ENCODE measurements at places on chromosomes 4 and X.

- DNase-seq = no peak
Observed at GRCh38 chr4:109649872-109650271, 53.4 kb downstream of the CASP6 start.

DNA sequence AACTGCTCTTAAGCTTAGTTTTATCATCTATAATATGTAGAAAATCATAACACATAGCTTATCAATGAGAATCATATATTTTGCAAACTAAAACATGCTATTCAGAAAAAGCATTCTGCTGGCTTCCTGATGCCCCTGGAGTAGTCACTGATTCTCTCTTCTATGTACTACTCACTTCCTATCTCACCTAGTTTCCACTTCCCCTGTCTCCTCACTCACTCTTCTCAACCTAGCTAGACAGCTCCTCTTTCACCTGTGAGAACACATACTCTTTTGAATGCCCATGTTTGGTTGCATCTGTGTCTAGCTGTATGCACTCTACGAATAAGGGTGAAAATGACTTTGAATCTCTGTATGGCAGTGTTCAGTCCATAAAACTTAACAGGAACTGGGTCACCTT is 9.3 kb downstream of the TMEM144 start:
- DNase-seq = no peak

DNA sequence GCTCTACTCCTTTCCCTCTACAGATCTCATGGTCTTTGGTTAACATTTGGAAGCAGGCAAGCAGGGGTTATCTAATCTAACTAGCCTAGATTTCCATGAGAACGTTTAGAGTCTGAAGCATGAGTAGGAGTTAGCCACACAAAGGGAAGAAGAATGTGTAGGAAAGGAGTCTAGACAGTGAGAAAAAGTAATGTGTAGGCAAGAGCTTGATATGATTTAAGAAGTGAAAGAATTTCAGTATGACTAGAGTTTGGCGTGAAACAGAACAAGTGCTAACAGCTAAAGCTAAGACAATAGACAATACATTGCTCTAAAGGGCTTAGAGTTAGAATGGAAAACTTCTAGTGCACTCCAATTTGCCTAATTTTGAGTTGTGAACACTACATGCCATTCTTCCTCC is 10.8 kb downstream of the CXCL8 start:
- DNase-seq = no peak

DNA sequence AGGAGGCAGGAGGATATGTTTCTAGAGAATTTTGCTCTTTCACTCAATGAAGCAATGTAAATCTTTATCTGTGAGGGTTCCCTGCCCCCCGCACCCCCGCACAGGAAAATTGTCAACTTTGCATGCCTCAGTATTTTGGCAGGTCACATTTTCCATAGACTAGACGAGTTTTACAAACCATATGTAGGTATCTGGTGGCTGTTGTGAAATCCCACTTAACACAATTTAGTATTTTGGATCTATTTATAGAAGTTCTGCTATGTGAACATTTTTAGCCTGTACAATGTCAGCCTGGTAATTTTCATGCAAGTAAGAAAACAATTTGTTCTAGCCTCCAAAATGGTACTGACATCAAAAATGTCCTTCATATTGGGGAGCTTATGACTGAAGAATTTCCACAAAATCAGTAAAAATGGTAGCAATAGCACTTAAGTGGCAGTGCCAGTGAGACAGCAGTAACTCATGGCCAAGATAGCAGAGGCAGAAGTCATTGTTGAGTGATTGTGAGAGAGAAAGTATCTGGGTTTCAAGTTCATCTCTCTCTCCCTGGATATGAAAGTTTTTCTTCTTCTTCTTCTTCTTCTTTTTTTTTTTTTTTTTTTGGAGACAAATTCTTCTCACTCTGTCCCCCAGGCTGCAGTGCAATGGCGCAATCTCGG is 12.4 kb upstream of the FRYL start:
- DNase-seq = no peak

DNA sequence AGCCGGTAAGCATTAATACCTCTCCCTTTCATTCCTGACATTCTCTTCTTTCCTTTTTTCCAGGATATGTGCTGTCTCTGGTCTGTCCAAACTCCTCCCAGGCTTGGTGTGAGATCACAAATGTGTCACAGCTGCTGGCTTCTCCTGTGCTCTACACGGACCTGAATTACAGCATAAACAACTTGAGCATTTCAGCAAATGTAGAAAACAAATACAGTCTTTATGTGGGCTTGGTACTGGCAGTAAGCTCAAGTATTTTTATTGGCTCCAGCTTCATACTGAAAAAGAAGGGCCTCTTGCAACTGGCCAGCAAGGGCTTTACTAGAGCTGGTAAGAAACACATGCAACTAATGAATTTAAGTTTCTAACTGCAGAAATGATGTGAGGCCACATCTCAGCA is 8.4 kb downstream of the NIPAL1 start:
- no peak for DNase-seq

GRCh38 chr4:7970361-7970946 is 30.8 kb upstream of the AFAP1 start:
- DNase-seq = no peak

DNA sequence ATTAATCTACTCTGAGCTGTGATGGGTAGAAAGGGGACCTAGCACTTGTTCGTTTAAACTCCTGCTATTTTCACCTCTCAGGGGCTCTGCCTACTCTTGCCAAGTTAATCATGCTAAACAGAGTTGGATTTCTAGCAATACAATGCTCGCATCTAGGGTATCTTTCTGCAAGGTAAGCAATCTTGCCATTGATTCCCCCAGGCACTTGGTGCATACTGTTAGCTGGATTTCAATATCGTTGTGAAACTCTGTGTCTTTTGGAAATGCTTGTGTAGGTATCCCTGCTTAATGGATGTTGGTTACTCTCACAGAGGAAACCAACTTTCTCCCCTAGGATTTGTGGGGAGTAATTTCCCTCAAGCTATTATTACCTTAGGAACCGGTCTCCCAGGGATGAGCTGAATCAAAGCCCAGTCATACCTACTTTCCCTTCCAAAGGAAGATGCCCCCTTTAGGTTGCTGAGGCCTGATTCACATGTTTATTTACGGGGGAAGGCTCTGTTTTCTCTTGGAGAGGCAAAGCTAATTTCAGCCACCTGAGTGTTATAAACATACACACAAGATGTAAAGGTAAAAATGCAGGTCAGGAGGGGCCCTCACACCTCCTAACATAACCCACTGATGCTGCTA is 366.8 kb downstream of the FBXW7 start:
- DNase-seq = no peak

GRCh38 chr4:81162752-81163458 is 52.1 kb downstream of the PRKG2 start:
- no peak for DNase-seq

GRCh38 chr4:163486321-163486720 is 8.2 kb upstream of the TMA16 start:
- no peak for DNase-seq

- no peak for DNase-seq
Observed at GRCh38 chr4:162392946-162393345, 229.1 kb upstream of the FSTL5 start.

- no peak for DNase-seq
Observed at GRCh38 chr4:101183666-101184373, 163.5 kb downstream of the PPP3CA start.

- DNase-seq = no peak
Observed at GRCh38 chr4:20847124-20847747, 147.0 kb downstream of the PACRGL start.

GRCh38 chr4:47939456-47939855 is 25.1 kb upstream of the NFXL1 start:
- no peak for DNase-seq

DNA sequence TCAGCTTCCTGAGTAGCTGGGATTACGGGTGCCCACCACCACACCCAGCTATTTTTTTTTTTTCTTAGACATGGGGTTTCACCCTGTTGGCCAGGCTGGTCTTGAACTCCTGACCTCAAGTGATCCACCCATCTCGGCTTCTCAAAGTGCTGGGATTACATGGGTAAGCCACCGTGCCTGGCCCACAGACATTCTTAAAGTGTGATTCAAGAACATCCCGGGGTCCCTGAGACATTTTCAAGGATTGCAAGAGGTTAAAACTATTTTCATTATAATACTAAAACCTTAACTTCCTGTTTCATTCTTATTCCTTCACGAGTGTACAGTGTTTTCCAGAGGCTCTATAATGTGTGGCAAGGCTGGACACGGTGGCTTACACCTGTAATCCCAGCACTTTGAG is 318.7 kb downstream of the CAMK2D start:
- DNase-seq = no peak

GRCh38 chr4:115711575-115711974 is 598.2 kb upstream of the NDST4 start:
- DNase-seq = no peak

DNA sequence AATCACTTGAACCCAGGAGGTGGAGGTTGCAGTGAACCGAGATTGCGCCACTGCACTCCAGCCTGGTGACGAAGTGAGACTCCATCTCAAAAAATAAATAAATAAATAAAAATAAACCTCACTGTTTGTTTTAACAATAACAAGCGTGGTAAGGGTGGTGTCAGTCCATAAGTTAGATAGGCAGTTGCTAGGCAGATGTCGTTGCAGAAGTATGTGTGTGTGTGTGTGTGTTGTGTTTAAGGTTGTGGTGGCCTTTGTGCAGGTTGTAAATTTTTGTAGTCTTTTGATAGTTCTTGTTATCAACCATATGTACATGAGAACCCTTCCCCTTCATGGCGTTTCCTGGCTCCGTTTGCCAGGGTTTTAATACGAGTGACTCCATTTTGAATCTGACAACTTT is 4.0 kb upstream of the AASDH start:
- DNase-seq = no peak

GRCh38 chr4:77001907-77002306 is 52.4 kb downstream of the SEPTIN11 start:
- DNase-seq = no peak

GRCh38 chrX:153370293-153371055 is 30.7 kb downstream of the PNMA6E start:
- DNase-seq = no peak

- DNase-seq = no peak
Observed at GRCh38 chr4:189285377-189285776, 655.3 kb upstream of the FRG1 start.

DNA sequence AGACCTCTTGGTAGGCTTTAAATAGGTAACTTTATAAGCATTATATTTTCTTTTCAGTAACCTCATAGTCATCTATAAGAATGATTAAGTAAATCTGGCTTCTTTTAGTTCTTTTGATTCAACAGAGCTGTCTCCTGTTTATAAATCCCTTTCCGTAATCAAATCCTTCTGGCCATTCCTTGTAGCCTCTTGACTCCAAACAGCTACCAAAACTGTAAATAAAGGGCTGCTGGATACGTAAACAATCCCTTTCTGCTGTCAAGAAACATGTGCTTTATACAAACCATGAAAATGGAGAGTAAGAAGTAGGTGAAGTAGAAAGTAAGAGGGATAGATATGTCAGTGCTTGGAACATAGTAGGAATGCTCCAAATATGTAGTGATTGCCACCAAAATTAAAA is 183.2 kb upstream of the CASK start:
- no peak for DNase-seq

GRCh38 chr4:108055787-108056186 is 66.1 kb downstream of the HADH start:
- no peak for DNase-seq

DNA sequence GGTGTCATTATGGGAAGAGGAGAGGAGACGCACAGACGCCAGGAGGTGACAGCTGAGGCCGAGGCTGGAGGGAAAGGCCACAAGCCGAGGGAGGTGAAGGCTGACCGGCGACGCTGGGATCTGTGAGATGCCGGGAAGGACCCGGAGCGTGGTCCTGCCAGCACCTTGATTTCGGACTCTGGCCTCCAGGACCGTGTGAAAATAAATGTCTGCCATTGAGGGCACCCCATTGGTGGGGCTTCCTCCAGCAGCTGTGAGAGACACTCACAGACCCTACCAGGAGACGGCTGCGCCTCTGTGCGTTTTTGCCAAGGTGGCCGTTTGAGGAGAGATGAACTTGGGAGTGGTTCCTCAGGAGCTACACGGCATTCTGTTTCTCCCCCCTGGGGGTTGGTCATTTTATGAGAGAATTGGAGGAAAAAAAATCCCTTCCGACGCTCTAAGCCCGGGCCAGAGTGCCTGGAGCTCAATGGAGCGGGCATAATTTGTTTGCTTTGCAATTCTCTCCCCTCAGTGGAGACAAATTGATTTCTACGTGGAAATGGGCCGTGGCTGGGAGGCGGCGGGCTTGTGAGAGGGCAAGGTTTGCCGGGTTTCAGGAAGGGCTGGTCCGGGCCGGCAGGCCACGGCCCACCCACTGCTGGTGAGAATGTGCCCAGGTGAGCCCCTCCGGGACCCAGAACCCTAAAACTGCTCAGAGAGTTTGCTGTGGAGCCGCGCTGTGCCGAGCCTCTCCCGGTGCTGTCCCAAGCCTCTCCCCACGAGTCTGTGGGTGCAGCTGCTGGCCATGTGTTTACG is 53.9 kb downstream of the CPZ start:
- DNase-seq = no peak

GRCh38 chrX:16797841-16798240 is 11.6 kb downstream of the TXLNG start:
- no peak for DNase-seq

GRCh38 chr4:186132577-186133242 is 28.2 kb downstream of the FAM149A start:
- no peak for DNase-seq

GRCh38 chr4:175017751-175018150 is 99.6 kb downstream of the ADAM29 start:
- DNase-seq = no peak

GRCh38 chr4:163548481-163549243 is 54.2 kb downstream of the TMA16 start:
- DNase-seq = peak; percentile 27

DNA sequence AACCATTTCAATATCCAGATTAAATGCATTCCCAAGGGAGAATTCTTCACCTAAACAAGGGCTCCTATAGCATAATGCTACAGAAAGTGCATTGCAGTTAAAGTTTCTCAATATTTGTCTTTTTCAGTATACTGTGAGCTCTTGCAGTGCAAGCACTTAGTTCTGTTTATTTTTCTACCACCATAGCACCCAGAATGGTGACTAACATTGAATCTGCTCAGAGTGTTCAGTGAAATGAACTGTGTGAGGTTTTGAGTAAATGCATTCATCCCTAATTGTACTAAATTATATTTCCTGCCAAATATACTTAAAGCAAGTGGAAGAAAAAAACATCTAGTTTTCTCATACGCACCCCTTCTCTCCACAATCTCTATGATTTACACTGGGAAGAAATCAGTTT is 383.9 kb downstream of the PCDH7 start:
- DNase-seq = no peak

- DNase-seq = no peak
Observed at GRCh38 chr4:151859641-151860040, 98.8 kb upstream of the GATB start.
